ENCODE measurements at places on chromosomes 5 and 9.

DNA sequence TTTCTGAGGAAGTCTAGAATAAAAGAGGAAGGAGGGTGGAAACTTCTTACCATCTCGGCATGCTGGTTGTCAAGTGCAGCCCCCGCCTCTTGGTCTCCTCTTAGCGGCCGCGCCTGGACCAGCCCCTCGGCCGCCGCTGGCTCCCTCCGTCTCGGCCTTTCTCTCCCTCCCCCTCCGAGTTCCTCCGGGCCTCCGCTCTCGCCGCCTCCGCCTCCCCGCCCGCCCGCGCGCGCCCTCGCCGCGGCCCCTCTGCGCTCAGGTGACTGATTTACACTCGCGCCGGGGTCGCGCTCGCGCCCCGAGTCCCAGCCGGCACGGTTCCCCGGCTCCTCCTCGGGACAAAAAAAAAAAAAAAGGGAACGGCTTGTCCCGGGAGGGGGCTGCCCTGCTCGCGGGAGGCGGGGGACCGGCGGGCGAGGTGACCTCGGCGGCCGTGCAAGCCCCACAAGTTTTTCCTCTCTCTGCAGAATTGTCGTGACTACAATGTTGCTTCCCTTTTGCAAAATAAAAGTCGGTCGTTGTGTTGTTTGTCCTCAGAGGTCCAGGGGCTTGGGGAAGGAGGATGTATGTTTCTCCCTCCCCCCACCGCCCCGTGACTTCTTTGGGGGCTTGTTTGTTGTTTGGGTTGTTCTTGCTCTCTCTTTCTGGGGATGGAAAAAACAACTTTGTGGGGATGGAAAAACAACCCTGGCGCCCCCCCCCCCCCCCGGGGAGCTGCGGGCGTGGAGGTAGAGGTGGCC lies at the start of gene BNC2:
BNC2 (minus strand) TSS at position 75 of the 740 bp plus-strand sequence; CDS start at position 53, 22 bp downstream.
- no peak for DNase-seq

DNA sequence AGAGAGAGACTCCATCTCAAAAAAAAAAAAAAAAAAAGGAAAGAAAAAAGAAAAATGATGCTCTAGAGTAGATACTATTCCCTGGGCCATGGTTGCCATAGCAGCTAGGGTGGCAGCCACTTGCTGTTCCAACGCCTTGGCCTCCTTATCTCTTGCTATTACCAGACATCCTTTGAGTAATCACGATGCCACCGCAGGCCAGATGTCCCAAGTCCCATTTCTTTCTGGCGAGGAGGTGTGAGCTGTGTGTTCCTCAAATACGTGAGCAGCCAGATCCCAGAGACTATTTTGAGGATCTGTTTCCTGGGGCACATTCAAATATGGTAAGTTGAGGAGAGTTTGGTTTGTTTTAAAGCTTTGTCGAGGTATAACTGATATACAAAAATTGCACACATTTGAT lies 23.4 kb upstream of the GFPT2 start:
- DNase-seq, result no peak

DNA sequence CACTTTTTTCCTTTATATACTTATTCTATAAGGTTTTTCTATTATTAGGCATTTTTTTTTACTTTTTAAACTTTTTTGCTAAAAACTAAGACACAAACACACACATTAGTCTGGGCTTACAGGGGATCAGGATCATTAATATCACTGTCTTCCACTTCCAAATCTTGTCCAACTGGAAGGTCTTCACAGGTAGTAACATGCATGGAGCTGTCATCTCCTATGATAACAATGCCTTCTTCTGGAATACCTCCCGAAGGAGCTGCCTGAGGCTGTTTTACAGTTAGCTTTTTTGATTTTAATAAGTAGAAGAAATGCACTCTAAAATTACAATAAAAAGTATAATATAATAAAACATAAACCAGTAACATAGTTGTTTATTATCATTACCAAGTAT lies 345.5 kb upstream of the PTGER4 start:
- DNase-seq, result no peak

DNA sequence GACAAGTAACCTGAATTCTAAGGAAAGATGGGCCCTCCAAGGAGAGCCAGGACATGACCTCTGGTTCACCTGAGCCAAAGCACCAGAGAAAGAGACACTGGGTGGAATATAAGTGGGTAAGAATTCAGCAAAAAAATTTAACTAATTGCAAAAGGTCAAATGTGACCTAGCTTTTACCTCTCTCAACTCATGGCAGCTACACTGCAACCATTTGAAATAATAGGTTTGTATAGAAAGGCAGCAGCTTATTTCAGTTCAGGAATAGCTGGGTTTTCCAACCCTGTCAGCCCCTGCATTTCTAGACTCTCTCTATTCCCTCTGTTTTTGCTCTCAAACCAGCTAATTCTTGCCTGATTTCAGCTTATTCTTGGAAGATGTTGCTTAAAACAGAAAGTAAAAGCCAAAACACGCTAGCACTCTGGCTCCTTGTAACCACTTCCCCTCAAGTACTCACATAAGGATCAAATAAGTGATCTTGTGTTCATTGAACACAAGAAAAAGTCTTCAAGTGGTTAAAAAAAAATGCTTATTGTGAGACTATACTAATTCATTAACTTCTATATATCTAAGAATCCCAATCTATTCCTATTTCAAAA lies 101.1 kb upstream of the NR4A3 start:
- DNase-seq, result no peak

DNA sequence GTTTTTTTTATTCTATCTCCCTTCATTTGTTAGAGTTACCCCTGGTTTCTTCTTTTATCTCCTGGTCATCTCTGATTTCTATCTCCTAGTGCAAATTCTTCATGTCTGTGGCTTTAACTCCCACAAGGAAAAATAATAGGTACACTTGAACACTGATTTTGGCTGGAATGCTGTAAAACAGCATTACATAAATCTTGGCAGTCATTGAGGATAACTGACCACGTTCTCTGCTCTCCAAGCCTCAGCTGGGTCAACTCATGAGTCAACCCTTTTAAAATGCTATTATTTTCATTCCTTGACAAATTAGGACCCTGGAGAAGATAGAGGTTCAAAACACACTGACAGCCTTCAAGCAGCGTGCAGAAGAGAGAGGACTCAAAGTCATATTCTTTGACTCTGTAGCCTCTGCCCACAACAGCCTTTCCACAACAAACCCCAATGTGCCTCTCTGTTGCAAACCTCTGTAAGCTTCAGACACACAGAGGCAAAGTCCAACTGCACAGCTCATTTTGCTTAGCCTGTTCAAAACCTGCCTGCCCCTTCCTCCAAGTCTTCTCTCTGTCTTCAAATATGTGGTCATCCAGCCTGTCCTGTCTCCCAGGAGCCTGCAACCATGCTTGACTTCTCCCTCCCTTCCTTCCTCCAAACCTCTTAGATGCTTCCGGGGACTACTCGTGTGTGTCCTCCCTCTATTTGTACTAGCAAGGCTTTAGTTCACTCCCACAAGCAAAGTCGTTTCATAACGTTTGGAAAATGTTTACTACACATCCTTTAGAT lies 398.4 kb downstream of the MED10 start:
- no peak for DNase-seq

GRCh38 chr5:94776167-94776566 lies 157.7 kb downstream of the SLF1 start:
- DNase-seq, result no peak

DNA sequence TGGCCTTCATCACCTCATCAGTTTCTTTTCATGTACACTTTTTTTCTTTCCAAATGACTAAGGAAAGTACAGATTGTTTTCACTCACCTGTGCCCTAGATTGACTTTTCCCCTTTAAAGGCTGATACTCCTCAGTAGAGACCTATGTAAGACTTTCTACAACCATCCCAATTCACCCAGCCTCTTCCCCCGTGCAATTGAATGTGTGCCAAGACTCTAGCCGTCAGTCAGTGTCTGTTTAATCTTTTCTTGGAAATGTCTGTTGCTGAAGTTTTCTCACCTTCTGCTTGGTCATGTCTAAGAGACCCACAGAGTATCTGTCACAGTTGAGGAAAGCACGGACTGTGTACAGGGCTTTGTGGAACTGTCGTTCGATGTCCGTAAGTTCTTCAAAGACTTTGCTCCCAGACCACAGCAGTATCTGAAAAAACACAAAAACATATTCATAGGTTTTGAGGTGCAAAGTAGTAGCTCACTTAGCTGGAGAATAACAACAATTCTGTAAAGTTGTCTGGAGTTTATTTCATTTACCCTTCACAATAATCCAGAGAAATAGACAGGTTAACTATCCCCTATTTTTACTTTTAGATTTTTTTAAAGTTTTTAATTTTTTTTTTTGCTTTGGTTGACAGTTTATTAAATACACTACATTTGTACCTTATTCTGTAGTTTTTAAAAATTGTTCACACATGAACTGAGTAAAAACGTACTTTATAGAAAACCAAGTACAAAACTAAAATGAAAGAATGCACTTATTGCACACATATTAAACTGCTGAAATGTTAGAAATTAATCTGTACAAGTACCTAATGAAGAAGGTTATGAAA lies 13.6 kb downstream of the PDE6A start:
- DNase-seq, result no peak

- peak; percentile 2 for DNase-seq
Observed at GRCh38 chr9:13149454-13149853, 130.0 kb downstream of the MPDZ start.

- no peak for DNase-seq
Observed at GRCh38 chr5:96259151-96259772, 173.8 kb downstream of the PCSK1 start.

DNA sequence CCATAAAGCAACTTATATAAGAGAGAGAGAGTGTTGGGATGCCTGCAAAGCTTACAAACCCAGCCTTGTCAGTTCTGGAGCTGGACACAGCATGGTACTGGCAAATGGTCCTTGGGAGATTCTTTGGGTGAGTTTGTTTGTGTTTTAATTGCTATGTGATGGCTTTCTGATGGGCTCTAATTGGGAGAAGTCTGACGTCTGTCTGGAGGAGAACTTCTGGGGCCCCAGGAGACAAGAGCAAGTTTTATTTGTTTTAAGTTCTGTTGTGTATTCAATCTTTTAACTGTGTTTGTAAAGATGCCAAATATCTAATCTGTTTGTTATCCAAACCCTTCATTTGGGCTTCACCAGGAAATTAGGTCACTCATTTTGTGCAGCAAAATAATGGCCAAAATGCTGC lies 50.3 kb upstream of the AFAP1L1 start:
- DNase-seq, result no peak

- DNase-seq, result no peak
Observed at GRCh38 chr5:17431272-17432050, 66.6 kb upstream of the TAF11L2 start.

Measured in NCI-H2171 (cell line).